ENCODE measurements at places on chromosomes 3 and 15.

GRCh38 chr3:31353166-31353565 is 179.6 kb upstream of the STT3B start:
- no peak for DNase-seq

DNA sequence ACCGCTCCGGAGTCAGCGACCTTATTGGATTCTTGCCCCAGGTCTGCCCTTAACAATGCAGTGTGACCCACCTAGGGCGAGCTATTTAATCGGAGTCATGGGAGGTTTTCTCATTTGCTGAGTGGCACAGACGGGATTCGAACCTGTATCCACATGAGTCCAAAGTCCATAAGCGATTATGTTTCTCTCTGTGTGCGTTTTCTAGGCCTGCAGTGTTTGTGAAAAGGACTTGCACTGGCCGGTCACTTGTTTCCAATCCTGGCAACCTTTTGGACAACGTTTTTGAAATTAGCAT is 691 bp upstream of the HDGFL3 start:
- no peak for DNase-seq

- DNase-seq = no peak
These were observed 61.5 kb downstream of the NUP210 start for GRCh38 chr3:13358643-13359042.

- no peak for DNase-seq
These were observed 108.3 kb upstream of the CTDSPL start for GRCh38 chr3:37753428-37753827.

GRCh38 chr3:144358191-144358590 is 386.6 kb downstream of the DIPK2A start:
- no peak for DNase-seq

GRCh38 chr3:197728487-197728886 is 8.2 kb downstream of the RUBCN start:
- peak; percentile 44 for DNase-seq
